ENCODE measurements at places on chromosomes 2 and 18.

- DNase-seq, result no peak
These were observed 85.2 kb downstream of the MDH1 start for GRCh38 chr2:63673865-63674533.

- DNase-seq, result no peak
These were observed 201.0 kb downstream of the MBD2 start for GRCh38 chr18:54023471-54023870.

- no peak for DNase-seq
These were observed 58.5 kb downstream of the ADCY3 start for GRCh38 chr2:24861500-24861899.

- no peak for DNase-seq
These were observed 102.8 kb upstream of the TTN start for GRCh38 chr2:178910005-178910404.

- DNase-seq, result no peak
These were observed 28.6 kb downstream of the LRATD1 start for GRCh38 chr2:14661163-14661562.

GRCh38 chr18:40046596-40046995, 1908.4 kb upstream of the PIK3C3 start:
- no peak for DNase-seq

DNA sequence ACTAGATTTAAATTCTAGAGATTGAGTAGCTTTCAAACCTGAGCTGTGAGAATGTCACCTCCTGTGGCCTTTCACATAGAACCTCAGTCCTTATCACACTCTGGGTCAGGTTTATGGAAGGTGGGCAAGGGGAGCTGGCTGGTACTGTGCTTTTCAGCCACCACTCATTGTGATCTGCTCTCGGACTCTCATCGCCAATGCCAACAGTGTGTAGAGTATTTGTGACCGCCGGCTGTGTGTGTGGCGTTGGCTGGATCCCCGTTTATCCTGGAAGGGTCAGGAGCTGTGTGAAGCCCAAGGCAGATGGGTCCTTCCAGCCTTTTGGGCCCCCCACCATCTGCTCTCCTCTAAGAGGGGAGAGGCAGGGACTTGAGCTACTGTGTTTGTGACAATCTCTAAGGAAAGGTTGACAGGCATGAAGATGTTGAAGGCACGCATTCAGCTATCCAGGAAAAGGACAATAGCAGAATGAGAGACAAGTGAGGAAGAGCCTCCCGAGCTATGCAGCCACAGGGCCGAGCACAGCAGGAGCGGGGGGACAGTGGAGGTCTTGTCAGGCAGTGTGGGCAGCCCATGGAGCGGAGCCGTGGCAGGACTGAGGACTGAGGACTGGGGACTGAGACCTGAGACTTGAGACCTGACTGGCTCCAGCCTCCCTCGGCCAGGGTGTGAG, 107.1 kb upstream of the TPO start:
- no peak for DNase-seq

DNA sequence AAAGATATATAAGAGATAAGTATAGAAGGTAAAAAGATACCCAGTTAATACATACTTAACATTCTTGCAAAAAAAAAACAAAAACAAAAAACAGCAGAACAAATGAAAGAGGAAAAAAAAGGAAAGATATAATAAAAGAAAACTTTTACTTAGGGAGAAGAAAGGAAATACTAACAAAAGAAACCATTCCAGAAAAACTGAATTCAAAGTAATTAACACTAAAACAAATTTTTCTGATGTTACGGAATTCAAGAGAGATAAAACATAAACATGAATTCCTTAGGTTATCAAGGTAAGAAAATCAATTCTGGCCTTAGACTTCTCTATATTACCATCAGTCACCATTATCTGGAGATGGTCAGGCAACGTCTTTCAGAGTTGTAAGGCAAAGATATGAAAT, 261.8 kb downstream of the ZEB2 start:
- no peak for DNase-seq

- DNase-seq, result no peak
These were observed 247.3 kb upstream of the SP5 start for GRCh38 chr2:170467568-170468422.

GRCh38 chr2:95301876-95302641, 4.9 kb downstream of the KCNIP3 start:
- peak; percentile 30 for DNase-seq

- no peak for DNase-seq
These were observed 203.7 kb upstream of the LYPD1 start for GRCh38 chr2:132873738-132874137.

GRCh38 chr18:37285825-37286224, 279.8 kb downstream of the CELF4 start:
- DNase-seq, result no peak

DNA sequence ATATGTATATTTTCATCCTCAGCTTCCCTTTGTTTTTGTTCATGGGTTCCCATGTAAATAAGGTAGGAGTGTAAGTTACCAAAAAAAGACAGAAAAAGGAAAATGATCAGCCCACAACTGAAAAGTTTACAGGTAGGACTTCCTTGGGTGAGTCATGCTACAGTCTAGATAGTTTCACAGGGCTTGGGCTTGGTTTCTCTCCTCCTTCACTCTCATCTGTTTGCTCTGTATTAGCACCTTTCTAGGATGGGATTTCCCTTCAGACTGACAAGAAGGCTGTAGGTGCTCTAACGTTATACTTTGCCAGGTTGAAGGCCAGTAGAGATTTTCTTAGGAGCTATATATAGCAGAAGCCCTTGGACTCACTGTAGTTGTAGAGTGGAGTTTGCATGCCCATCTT, 57.9 kb downstream of the FAM171B start:
- no peak for DNase-seq

DNA sequence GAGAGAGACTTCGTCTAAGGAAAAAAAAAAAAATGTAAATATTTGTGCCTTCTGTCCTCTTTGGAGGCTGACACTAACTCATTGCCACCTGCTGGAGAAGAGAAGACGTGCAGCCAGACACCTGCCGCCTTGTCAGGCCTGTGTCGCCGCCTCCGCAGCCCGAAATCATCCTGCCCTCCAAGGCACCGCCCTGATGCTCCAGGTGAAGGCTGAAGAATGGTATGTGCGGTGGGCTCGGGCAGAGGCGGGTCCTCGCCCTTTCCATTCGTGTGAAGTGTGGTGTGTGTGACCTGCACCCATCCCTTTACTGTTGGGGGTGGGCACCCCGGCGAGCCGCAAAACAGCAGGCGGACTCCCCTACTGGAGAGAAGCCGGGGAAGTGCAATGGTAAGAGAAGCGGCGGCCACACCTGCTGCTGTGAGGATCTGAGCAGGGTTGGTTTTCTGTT, 60.4 kb downstream of the FAM161A start:
- peak; percentile 59 for DNase-seq

DNA sequence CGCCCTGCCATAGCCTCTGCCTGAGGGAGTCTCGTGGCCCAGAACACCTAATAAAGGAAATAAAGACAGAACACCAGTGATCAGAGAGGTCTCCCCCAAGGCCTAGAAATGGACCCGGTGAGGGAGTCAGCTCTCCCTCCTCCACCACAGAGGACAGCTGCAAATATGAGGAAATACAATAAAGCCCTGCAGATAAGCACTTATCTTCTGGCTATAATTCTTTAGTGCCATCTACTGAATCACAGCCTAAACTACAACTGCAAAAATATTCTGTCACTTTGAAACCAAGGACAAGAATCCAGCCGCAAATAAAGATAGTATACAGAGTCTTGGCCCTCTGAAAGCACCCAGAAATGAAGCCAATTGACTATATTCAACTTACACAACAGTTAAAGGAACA, 42.4 kb upstream of the TACR1 start:
- DNase-seq, result peak; percentile 22

- no peak for DNase-seq
These were observed 71.8 kb downstream of the RAPH1 start for GRCh38 chr2:203463266-203463678.

DNA sequence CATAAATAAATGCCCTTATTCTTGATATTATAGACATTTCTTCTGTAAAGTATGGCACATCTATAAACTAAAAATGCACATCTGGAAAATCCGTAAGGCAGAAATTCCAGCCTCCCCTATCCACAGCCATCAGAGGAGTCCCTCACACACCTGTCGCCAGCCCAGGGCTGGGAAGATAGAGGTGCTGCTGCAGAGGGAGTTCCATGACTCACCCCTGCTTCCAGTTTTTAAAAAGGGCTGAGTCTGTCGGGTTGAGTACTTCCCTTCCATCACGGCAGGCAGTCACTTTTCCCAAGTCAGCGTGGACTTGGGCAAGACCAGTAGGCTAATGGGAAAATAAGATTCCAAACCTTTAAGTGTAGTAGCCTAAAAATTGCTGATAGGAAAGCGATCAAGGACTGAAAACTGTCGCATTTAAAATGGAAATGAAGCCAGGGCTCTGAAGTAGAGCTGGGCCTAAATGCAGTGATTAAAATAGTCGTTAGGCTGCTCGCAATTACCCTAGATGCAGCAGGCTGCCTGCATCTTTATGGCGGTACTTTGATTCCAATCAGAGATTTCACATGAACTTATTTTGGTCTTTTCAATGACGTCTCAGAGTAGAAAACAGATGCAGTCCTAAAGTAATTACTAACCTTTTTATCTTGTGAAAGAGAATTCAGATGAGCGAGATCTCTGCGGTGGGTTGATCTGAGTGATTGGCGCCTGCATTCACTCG, 280.5 kb downstream of the AGAP1 start:
- no peak for DNase-seq

- no peak for DNase-seq
These were observed 181.2 kb downstream of the ATAD2B start for GRCh38 chr2:23745726-23746105.

DNA sequence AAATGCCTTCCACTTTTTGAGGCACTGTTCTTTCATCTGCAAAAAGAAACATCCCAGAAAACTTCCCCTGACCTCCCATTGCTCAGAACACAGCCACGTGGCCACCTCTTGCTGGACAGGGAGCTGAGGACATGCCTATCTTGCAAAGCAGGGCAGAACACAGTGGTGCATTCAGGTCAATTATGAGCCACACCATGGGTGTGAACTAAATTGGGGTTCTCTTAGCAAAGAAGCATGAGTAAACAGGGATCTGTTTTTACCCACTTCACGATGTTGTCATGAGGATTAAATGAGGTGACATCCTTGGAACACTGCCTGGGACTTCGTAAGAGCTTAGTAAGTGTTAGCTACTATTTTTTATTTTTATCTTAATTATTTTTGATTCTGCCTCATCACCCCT, 25.1 kb downstream of the BMP10 start:
- no peak for DNase-seq

Measured in suppressor macrophage treated with lipopolysaccharide for 4 hours (primary cell).